ENCODE measurements at places on chromosomes 4 and X.

GRCh38 chr4:23874536-23874901, 15.3 kb downstream of the PPARGC1A start:
- DNase-seq: no peak

- no peak for DNase-seq
Observed at GRCh38 chr4:10917566-10917965, 233.0 kb upstream of the CLNK start.

GRCh38 chr4:77917075-77917474, 54.4 kb downstream of the MRPL1 start:
- DNase-seq: no peak

DNA sequence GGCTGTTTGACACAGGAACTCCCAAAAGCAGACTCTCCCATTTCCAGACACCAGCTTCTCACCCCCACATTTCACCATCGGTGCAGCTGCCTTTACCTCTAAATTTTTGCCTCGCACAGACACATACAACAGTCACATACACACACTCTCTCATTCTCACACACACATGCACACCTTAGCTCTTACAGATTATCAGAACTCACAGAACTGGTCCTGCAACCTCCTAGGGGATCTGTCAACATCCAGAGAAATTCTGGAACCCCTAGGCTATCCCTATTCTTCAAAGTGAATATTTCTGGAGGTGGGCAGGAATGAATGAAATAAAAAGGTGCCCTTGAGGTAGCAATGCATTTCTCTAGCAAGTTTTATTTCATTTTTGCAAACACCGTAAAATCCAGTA, 4.1 kb downstream of the HS6ST2 start:
- DNase-seq: no peak

- DNase-seq: no peak
Observed at GRCh38 chr4:81573840-81574239, 102.1 kb upstream of the RASGEF1B start.

GRCh38 chr4:2062168-2062807, 3.2 kb downstream of the NAT8L start:
- no peak for DNase-seq

GRCh38 chr4:79763486-79764075, 309.4 kb downstream of the ANTXR2 start:
- DNase-seq: no peak

GRCh38 chr4:182427554-182427953, 184.4 kb downstream of the TENM3 start:
- no peak for DNase-seq

DNA sequence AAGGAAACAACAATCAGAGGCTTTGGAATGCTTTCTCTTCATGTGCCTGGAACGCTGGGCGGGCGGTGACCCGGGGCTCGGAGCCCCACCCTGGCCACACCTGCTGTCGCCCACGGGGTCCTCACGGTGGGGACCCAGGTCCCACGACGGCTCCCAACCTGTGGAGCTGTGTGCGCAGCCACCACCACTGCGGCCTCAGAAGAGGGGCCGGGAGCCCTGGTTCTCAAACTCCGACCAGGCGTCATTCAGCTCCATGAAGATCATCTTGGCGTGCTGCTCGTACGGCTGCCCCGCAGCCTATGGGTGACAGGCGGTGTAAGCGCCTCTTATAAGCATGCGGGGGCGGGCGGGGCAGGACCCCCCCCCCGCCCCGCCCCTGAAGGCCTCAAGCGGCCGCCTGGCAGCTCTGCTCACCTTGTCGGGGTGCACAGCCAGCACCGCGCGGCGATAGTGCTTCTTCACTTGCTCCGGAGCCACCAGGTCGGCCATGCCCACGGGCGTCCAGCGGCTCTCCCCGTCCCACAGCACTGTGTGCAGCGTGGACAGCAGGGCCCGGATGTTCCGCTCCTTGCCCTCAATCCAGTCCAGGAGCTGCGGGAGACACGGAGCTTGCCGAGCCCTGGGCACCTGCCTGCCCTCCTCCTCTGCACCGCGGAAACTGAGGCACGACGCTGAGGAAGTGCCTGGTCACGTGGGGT, 23.7 kb upstream of the CPLX1 start:
- DNase-seq: no peak

DNA sequence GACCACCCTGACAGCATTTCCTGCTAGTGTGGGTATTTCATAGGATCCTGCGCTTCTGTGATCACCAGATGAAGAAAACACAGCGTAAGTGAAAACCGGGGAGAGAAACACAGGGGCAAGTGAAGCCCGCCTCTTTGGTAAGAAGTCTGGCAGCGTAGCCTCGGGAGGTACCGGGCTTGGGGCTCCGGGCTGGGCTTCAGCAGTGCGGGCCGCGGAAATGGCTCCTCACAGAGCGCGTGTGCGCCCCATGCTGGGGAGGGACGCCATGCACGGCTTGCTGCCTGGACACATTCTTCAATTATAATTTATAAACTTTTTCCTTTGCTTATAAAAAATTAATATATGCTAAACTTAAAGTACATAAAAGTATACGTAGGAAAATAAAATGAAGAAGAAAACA, 151.5 kb downstream of the AFAP1 start:
- DNase-seq: no peak

DNA sequence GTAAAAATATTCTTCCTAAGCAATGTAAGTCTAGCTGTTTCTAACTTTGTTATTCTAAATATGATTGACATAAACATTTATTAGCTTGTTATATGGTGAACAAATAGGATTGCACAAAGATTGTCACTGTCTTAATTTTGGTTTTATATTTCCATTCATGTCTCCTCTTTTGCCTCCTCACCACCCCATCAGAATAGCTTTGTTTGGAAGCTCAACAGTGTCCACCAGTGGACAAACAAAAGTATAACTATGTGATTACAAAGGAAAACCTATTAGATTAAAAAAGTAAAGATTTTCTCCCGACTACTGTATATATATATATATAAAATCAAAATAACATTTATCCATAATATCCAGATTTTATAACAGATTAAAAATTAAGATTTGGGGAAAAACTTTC, 468.2 kb downstream of the ZIC3 start:
- no peak for DNase-seq

DNA sequence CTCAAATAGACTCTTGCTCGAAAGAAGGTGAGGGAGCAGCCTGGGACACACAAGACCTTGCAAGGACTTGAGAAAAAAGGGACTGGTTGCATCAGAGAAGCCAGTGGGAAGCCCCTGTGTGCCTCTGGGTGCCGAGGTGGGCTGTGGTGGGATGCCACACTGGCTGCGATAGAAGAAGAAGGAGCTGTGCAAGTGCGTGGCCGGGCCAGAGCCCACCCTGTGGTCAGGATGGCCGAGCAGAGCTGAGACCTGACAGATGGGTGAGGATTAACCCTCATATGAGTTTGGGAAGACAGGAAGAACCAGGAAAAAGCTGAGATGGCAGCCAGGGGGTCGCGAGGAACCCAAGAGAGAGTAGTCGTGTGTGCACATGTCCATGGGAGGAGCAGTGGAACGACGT, 44.6 kb upstream of the HGFAC start:
- no peak for DNase-seq

GRCh38 chr4:70291341-70291740, 43.4 kb upstream of the CABS1 start:
- DNase-seq: no peak

GRCh38 chr4:103425406-103425805, 227.3 kb upstream of the CENPE start:
- no peak for DNase-seq

GRCh38 chr4:16077786-16078185, 6.0 kb downstream of the PROM1 start:
- no peak for DNase-seq

- no peak for DNase-seq
Observed at GRCh38 chr4:58679886-58680285, 1569.7 kb upstream of the IGFBP7 start.

- no peak for DNase-seq
Observed at GRCh38 chrX:40104985-40105834, 7.5 kb upstream of the BCOR start.

GRCh38 chrX:139834879-139835278, 98.0 kb downstream of the ATP11C start:
- no peak for DNase-seq

DNA sequence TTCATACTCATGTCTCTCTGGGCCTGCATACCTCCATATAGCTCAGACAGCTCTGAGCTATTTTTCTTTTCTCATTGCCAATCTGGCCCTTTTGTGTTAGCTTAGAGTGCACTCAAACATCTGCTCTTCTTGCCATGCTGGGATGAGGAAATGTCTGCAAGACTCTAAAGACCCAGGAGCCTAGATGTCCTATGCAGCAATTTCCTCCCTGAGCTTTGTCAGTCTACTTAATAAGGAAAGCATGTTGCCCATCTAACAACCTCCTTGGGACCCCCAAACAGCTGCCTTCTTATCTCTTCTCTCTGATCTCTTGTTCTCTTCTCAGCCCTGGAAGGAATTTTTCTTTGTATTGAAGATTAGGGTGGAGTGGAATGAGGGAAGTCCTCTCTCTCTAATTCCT, 69.2 kb downstream of the UCHL1 start:
- no peak for DNase-seq

- no peak for DNase-seq
Observed at GRCh38 chr4:85595098-85595775, 120.3 kb downstream of the ARHGAP24 start.

- no peak for DNase-seq
Observed at GRCh38 chr4:6320663-6321062, 51.0 kb downstream of the WFS1 start.

- no peak for DNase-seq
Observed at GRCh38 chr4:131450572-131451209, 1698.4 kb upstream of the PCDH10 start.

DNA sequence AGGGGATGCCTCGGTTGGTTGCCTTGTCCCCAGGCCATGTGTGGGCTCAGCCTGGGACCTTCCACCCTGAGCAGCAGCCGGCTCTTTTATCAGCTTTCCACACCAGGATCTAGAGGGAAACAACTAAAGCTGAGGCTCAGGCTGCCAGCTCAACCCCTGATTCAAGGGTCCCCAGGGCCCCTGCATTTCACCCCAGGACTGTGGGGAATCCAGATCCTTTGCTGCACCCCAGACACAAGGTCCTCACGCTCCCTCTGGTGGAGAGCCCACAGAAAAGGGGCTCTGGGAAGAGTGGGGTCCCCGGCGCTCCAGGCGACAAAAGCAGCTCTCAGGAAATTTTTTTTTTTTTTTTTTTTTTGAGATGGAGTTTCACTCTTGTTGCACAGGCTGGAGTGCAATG, 64.3 kb downstream of the ZFYVE28 start:
- DNase-seq: no peak

DNA sequence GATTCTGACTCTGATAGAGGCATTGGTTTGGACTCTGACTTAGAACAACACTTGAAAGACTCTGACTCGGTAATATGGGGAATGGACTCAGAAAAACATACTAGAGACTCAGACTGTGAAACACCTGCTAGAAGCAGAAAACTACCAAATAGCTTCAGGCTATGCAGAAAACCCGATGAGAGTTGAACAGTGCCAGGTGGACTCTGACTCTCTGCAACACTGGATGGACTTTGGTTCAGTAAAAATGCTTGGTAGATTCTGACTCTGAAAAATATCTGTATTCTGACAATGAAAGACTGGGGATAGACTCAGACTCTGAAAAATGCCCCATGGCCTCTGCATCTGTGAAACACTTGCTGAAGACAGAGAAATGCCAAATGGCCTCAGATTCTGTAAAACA, 215.1 kb upstream of the HDX start:
- DNase-seq: no peak

- no peak for DNase-seq
Observed at GRCh38 chr4:100489305-100489704, 28.5 kb downstream of the EMCN start.

DNA sequence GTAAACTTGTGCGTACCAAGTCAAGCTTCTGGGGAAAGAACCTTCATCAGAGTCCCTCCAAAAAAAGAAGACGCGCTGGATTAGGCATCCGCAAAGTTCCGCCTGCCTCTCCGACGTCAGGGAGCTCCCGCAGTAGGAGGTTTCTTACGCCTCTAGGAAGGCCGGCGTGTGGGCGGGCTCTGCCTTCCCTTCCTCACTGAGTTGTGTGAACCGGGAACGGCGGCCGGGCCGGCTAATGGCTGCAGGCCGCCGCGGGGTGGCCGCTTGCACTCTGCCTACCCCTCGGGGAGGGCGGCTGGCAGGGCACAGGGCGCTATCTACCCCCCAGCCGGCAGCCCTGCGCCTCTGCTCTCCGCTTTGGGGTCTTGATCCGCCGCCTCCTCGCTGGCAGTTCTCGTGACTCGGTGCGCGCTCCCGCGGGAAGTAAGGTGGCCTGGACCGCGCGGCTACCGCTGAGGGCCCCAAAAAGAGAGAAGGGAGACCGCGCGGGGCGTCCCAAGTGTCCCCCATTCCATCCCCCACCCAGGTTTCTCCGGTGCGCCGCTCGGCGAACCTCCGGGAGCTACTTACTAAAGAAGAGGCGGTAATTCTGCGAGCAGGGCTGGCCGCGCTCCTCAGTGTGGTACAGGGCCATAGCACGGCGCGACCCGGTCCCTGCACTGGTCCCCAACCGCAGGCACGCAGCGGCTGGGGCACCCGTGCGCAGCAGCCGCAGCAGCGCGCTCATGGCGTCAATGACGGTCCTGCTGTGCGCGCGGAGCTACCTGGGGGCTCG, at the start of gene PPA2:
Gene PPA2, minus strand, starts transcription at position 739 of the 775 bp plus-strand sequence. Its CDS starts 12 bp downstream, at position 727.
- peak; percentile 38 for DNase-seq

DNA sequence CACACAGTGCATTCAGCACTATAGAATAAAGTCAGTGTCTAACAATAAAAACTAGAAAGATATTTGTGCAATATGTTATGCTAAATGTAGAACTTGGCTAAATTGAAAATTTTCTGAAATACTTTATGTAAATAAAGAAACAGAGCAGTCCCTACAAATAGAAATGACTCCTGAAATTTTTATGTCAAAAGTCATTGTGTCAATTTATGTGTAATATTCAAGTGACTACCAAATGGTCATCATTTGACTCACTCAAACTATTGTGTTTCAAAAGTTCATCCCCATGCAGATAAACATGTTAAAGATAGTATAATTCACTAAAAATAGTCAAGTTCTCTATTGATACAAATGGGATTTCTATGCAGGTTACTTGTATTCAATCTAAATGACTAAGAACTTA, 17.9 kb downstream of the LRBA start:
- DNase-seq: no peak

DNA sequence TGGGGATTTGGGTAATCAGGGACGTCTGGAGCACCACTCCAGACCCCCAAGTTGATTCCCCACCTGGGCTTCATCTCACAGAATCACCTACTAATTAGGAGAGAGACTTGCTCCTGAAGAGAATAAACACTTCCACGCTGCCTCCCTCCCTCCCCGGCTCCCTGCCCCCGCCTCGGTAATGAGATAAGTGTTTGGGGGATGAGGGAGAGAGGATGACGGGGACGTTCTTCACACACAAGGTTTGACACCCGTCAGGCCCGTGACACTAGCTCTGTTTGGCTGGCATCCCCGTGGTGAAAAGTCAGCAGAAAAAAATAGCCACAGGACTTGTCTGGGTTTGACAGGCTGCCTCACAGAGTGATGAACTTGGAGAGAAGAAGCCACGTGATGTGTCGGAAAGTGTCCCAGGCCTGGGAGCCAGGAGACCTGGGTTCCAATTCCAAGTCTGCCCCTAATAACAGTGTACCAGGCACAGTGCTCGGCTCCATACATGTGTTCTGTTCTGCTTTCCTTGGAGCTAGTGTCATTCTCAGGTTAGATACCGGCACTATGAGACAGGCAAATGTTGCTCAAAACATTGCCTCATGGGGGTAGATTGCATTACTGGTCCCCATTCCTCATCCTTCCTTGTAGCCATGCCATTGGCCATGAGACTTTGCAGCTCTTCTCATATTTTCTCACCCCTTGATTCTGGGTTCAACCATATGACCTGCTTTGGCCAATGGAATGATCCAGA, 578.0 kb downstream of the BCOR start:
- no peak for DNase-seq

GRCh38 chr4:77911842-77912450, 49.3 kb downstream of the MRPL1 start:
- no peak for DNase-seq

GRCh38 chr4:118888666-118889311, at the start of gene SYNPO2:
SYNPO2 (plus strand) TSS chr4:118888854; CDS start chr4:118889037, 183 bp downstream.
- peak; percentile 6 for DNase-seq

Data from stimulated activated CD8-positive, alpha-beta memory T cell treated with anti-CD3 and anti-CD28 coated beads, Interleukin-15, amount 100 ng/mL, for 24 hours (primary cell).